Stimulated activated CD8-positive, alpha-beta memory T cell treated with anti-CD3 and anti-CD28 coated beads, Interleukin-4, amount 100 ng/mL, for 24 hours (primary cell): ENCODE measurements at places on chromosomes 1 and 21.

- no peak for DNase-seq
Observed at GRCh38 chr1:192491804-192492554, 83.6 kb upstream of the RGS1 start.

GRCh38 chr21:15617964-15618363 is 111.8 kb upstream of the USP25 start:
- no peak for DNase-seq

DNA sequence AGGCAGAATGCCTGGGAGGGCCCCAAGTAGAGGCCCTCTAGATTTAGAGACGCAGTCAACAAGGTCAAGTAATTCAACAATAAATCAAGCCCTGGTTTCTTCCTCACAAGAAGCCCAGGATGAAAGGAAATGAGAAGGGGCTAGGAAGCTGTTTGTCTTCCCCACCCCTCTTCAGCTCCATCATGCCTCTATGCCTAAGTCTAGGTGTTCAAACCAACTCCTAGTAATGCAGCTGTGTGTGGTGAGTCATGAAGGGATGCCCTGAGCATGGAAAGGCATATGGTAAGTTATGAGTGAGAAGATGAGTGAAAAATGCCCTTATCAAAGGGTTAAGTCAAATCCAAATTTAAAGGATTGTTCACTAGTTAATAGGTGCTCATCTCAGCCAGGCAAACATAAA is 339.5 kb downstream of the KCNH1 start:
- DNase-seq: no peak

GRCh38 chr1:225937048-225937968 is 3.7 kb downstream of the LEFTY2 start:
- no peak for DNase-seq

DNA sequence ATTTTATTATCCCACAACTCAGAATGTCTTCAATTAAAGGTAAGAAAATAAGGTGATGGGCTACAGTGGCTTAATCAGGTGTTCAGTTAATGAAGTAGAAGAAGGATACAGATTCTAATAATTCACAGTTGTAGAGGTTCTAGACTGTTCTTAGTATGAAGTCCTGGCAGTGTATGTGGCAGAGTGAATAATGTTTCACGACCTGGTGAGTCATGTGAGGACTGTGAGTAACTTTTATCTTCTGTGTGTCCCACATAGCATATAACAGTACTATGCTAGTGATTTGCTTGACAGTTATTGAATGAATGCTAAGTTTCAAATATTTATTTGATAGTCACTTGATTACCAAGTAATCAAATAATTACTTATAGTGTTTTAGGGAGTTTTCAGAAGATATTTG is 20.0 kb downstream of the SLC16A4 start:
- no peak for DNase-seq

DNA sequence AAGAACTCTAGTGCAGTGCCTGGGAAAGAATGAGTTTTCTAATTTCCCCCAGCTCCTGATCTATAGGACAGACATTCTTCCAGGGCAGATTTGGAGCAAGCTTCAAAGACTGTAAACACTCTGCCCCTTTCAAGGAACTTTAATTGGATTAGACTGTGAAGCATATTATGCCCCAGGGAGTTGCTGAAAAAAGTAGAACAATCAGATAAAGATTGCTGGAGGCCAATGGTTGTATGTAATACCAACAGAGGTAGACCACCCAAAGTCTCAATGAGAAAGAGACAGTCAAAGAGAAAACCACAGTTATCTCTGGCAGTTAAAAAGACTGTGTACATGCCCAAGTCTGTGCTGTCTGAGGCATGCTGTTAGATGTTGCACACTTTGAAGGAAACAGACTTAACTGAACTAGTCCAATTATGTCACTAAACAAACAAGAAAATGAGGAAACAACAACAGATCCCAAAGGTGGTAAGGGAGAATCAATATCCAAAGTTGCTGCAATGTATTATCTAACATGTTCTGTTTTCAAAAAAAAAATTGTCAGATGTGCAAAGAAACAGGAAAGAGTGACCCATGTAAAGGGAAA is 24.4 kb downstream of the C4BPA start:
- no peak for DNase-seq

GRCh38 chr1:7552402-7552801 is 218.7 kb upstream of the VAMP3 start:
- no peak for DNase-seq

DNA sequence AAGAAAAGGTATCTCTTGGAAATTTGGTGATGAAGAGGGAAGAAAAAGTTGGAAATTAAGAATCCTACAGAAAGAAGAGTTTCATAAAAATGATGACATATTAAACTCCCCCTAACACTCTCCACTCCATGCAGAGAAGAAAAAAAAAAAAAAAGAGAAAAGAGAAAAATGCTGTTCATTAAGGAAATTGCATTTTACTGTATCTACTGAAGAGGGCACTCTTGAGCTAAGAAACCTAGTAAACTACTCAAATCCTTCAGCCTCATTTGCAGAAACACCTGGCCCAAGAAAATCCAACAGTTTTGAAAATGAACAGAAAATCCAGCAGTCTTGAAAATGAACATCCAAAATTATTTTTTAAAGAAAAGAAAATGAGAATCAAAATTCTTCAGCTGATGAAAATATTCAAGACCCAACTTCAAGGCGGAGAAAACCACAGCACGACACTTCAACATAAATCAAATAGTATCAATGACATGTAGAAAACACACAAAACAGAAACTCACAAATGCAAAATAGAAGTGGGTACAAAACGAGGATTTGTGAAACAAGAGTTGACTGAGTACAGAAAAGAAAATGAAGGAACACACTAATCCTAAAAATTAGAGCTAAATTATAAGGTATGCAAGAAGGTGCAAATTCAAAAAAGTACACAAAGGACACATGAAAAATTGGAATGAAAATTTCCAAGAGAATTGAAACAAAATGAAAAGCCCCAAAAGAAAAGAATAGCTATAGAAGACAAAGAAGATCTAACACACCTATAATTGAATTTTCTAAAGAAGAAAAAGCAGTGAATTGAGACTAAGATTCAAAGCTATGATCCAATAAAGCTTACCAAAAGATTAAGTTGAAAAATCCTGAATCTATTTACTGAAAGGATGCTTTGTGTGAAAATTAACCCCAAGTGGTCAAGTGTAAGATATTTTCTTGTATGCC is 73.2 kb upstream of the DNAJC6 start:
- DNase-seq: no peak

- no peak for DNase-seq
Observed at GRCh38 chr1:1596493-1597274, 3.3 kb downstream of the FNDC10 start.

DNA sequence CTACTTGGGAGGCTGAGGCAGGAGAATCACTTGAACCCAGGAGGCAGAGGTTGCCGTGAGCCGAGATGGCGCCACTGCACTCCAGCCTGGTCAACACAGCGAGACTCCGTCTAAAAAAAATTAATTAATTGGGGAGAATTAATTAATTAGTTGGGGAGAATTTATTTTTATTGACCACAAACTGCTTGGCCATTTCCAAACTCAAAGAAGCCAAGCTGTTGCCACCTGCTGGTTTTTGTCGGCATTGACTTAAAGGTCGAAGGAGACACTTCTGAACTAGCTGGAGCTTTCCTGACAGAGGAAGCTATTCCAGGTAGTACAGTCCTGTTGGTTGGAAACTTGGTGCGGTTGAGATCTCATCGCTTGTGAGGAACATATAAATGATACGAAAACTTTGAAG is 13.1 kb downstream of the MAP1LC3C start:
- DNase-seq: no peak

DNA sequence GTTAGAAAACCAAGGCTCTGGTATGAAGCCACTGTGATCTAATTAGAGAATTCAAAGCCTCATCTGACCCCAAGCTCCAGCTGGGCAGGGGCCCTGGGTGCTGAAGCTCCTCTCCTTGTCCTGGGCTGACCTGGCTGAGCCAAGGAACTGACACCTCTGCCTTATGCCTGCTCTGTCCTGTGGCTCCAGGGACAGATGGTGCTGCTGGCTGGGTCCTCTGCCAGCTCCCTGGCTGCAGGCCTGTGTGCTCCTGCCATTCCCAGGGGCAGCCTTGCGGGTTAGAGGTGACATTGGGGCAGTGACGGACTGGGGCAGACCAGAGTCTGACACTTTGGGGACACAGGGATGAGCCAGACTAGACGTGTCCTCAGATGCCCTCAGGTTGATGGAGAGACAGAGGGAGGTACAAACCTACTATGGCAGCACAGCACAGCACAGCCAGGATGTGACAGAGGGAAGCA is 11.8 kb downstream of the ACOT11 start:
- no peak for DNase-seq

DNA sequence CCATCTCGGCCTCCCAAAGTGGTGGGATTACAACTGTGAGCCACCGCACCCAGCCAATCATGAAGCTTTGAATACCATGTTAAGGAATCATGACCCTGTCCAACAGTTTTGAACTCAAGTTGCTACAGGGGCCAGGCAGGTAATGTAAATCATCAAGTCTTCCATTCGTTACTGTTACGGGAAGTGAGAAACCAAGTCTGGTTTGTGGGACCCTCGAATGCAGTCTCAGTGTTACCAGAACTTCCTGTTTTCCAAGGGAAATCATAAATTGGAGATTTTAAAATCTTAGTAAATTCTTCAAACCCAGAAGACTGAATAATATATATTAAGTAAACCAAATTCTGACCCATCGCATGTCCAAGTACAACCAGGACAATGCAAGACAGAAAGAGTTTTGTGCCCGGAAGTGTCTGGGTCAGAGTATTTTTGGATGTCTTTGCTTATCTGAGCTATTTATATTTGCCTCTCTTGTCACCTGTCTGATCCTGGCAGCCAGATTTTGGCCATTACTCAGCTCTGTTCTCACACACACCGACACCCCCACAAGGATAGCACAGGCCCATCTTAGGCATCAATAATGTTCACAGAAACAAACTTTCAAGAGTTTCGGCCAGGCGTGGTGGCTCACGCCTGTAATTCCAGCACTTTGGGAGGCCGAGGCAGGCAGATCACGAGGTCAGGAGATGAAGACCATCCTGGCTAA is 8.8 kb downstream of the ATP5IF1 start:
- DNase-seq: no peak

DNA sequence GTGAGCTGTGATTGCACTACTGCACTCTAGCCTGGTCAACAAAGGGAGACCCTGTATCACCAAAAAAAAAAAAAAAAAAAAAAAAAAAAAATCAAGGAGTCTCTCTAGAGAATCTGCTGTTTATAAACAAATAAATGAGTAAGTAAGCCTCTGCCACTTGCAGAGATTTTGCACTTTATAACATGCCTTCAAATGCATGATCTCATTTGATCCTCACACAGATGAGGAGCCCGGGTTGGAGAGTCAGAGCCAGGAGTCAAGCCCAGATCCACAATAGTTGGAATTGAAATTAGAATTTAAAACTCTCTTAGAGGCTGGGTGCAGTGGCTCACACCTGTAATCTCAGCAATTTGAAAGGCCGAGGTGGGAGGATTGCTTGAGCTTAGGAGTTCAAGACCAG is 4.0 kb downstream of the PRELP start:
- no peak for DNase-seq

- no peak for DNase-seq
Observed at GRCh38 chr1:169696273-169697100, 14.9 kb downstream of the SELL start.

DNA sequence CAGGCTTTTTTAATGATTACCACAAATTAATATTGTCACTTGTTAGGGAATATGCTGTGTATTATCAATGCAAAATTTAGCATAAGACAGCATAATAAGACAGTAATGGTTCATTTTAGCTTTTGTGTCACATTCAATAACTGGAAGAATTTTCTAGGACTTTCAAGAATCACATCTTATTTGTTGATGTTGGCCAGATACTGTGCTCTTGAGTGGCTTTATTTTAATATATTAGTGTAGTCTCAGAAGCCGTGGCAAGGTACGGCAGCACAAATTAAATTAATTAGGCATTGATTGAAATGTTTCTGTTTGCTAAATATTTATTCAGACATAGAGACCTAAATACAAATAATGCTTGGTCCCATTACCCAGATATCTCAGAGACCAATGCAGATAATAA is 10.4 kb downstream of the IFI44L start:
- DNase-seq: no peak

DNA sequence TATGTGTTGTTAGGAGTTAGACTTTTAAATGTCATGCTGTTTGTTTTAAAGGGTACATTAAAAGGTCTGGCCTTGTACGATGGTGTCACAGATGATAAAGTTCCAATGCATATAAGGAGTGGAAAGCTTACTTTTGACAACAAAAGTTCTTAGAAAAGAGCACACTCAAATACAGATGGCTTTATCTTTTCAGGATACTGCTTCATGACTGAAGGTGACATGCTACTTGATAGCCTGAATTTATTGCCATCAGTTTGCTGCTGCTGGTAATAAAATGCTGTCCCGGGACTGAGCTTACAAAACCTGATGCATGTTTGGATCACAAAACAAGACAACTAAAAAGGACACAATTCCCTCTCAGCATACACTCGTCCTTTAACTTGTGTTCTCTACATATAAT is 84.9 kb downstream of the TTC3 start:
- no peak for DNase-seq

DNA sequence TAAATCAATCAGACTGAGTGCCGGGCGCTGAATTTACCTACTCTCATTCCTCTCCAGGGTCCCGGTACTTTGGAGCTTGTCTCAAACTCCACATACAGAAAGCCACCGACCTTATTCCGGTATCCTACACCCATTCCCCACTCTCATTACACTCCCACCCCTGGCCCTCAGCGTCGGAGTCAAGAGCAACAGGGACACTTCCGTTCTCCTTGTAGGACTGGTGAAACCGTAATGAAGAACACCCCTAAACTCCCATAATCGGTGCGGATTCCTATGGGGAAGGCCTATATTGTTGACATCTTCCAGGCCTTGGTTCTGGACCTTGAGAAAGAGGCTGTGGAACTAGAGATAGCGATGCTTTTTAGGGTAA is 798 bp downstream of the ZBED6 start:
- DNase-seq: peak; percentile 4

- no peak for DNase-seq
Observed at GRCh38 chr1:229318056-229318455, 24.8 kb downstream of the CCSAP start.

DNA sequence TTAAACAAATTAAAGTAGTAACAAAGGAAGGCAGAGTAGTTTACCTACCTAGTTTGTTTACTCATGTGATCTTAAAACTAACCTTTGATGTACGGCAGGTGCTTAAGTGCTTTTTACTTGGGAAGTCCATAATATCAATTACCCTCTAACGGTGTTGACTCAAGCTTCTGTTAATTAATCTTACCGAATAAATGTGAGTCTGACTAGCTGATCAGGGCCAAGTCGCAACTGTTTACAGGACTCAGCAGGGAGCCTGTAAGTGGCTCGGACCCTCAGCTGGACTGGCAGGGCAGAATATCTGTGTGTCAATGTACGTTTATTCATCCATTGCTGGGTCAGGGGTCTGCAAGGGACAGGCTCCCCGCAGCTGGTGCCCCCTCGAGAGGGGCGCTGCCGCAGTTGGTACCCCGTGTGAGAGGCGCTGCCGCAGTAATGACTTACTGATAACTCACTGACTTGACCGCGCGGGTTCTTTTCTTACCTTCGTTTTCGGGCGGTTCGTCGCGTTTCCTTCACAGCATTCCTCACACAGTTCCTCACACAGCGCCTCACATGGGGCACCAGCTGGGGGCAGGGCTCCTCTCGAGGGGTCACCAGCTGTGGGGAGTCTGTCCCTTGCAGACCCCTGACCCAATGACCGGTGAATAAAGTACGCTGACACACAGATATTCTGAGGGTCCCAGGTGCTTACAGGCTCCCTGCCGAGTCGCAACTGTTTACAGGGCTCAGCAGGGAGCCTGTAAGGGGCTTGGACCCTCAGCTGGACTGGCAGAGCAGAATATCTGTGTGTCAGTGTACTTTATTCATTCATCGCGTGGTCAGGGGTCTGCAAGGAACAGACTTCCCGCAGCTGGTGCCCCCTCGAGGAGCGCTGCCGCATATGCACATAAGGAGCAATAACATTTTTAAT is 3.0 kb downstream of the FMO1 start:
- DNase-seq: peak; percentile 4
